Stimulated activated naive CD4-positive, alpha-beta T cell treated with Interleukin-2 at 50 U/mL for 16 hours (primary cell): ENCODE measurements at places on chromosomes 1 and 21.

DNA sequence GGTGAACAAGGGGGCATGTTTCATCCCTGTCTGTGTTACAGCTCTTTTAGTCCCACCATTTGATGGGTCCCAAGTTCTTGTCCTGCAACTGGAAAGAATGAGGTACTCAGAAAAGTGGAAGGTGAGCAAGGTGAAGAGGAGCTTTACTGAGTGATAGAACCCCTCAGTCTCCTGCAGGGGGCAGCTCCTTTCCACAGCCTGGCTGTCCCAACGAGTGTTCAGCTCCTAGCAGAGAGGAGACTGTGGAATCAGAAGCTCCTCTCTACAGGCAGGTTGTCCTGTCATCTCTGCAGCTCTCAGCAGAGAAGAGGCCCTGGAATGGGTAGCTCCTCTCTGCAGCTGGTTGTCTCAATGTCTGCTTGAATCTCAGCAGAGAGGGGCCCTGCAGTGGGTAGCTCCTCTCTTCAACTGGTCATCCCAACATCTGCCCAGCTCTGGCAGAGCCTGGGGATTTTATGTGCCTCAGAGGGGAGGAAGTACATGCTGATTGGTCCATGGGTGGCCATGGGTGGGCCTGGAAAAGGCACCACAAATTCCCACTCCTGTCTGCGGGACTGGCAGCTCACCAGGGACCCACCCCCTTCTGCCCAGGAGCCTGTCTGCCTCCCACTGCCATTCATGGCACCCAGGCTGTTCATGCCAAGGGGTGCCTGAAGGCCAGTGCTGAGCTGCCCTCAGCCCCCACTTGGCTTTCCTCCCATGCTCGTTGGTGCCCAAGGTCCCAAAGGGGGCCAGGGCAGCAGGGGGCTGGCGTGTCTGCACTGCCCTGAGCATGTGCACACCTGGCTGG, 25.7 kb downstream of the LDLRAD1 start:
- no peak for DNase-seq

- DNase-seq = no peak
Measured at GRCh38 chr1:202007805-202008489, 2.4 kb upstream of the ELF3 start.

DNA sequence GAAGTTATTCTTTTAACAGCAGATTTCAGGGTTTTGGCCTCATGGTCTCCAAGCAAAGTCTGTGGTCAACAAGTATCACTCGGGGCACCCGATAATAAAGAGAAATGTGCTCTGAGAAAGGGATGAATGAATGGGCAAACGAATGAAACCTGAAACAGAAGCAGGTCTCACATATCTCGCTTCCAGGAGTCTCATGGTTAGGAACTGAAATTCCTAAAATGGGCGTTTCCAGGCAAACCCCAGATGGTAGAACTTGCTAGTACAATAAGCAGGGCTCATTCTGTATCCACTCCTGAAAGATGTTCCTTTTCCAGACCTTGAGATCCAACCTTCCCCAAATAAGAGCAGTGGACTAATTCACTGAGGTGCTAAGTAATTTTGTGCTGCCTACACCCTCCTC, 87.2 kb downstream of the LAMC2 start:
- no peak for DNase-seq

DNA sequence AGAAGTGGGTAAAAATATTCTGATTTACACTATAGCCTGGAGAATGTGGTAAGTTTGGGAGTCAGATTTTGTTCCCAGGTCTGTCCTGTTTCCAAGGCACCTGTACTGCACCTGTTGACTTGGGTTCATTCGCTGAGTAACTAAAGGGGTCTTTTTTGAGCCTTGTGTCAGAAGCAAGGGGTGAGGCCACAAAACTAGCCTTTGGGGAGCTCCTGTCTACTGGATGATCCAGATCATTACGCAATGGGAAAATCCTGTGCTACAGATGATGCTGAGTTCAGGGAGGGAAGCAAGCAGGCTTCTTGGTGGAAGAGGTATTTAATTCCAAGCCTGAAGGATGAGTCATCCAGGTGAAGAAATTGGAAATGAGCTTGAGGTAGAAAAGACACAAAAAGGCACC, 424.0 kb downstream of the MATN1 start:
- DNase-seq = no peak
